ENCODE measurements at places on chromosomes 2 and 18.

- no peak for DNase-seq
Observed at GRCh38 chr2:121063471-121063870, 221.5 kb downstream of the TFCP2L1 start.

- DNase-seq, result no peak
Observed at GRCh38 chr2:145623136-145623535, 1103.2 kb upstream of the ZEB2 start.

DNA sequence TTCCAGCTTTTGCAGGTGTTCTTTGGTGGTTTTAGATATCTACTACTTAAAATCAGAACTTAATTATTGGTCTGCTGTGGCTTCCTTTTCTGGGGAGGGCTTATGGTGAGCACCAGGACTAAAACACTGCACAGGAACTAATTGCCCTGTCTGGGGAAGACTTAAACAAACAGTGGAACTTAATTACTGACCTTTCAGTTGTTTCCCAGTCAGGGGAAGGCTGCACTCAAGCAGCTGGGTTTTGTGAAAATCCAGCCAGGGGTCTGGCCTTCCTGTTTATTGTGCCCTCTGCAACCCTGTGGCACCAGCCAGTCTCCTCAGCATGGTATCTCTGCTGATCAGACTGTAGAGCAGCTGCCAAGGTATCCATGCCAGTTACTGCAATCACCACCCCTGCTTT is 398.2 kb downstream of the ADCYAP1 start:
- DNase-seq, result no peak

DNA sequence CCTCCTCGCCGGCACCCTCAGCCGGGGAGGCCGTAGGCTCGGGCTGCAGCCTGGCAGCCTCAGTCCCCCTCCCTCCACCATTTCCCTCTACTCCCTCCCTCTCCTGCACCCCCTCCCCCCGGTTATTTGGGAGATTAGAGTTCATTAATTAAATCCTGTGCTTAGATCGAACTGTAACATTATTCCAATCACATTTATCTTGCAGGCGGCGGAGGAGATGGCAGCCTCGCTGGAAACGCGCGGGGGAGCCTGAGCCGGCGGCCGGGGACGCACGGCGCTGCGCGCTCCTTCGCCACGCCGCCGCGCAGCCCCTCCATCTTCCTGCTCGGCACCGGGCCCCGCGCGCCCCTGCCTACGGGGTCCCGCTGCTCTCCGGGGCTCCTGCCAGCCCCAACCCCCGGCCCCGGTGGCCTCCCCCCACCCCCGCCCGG is at the start of gene ST8SIA3:
ST8SIA3 (plus strand) TSS at position 287 of the 431 bp plus-strand sequence. CDS start 290 bp downstream, outside the sequence.
- no peak for DNase-seq

GRCh38 chr2:222554517-222554916 is 101.4 kb downstream of the FARSB start:
- no peak for DNase-seq

DNA sequence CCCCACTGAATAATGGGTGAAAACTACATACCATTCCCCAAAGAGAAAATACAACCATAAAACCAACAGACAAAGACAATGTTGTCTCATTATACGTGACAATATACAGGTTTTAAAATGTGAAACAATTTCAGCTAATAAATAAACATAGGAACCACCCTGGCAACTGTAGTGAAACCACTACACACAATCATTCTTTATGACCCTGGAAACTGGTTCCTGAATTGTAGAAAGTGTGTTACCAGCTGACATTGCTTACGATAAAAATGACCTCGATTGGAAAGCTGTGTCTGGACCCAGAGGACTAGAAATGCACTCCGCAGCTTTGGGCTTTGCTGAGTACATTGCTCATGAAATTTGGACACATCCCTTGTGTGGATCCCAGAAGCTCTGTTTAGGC is 73.9 kb upstream of the LPIN2 start:
- DNase-seq, result no peak

GRCh38 chr2:26521913-26522180 is 43.9 kb upstream of the OTOF start:
- no peak for DNase-seq

DNA sequence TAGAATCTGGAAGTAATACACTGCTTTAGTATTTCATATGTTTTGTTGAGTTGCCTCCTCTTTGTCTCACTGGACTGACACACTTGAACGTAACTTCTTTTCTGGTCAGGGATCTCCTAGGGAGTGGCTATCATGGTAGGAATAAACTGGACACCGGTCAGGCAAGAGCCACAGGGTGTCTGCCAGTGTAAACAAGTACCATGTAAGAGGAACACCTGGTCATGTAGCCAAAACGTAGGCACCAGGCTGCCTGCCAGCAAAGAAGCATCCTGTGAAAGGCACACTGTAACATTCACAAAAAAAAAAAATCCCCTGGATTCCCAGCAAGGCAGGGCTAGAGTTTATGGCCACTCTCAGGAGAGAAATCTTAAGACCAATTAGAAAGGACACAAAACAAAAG is 372.8 kb upstream of the RND3 start:
- no peak for DNase-seq

- no peak for DNase-seq
Observed at GRCh38 chr2:240467659-240468302, 32.3 kb downstream of the GPC1 start.

DNA sequence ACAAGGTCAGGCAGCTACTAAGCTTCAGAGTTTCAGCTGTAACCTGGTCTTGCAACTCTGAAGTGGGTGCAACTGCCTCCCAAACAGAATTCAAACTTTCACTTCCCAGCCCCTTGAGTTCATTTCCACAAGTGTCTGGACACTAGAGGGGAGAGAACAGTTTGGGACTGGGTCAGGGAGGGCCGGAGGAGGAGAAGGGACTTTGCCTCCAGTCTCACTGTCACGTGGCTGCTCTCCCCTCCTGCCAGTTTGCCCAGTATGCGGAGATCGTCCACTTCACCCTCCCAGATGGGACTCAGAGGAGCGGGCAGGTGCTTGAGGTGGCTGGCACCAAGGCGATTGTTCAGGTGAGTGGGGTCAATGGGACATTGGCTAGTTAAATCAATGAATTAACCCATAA is 20.6 kb upstream of the ANKRD53 start:
- DNase-seq, result no peak

- peak; percentile 3 for DNase-seq
Observed at GRCh38 chr2:30475542-30475941, 28.5 kb downstream of the LCLAT1 start.

DNA sequence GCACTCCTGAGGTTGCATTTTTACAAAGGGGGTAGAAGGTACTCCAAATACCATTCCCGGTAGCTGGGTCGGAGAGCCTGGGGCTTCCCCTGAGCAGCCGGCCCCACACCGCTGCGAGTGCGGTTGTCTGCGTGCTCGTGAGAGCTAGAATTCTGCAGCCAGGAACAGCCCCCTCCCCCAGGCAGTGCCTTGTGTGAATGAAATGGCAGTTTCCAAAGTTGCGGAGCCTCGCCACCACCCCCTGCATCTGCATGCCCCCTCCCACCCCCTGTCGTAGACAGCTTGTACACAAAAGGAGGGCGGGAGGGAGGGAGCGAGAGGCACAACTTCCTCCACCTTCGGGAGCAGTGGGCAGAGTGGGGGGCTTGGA is 1.1 kb downstream of the MYCN start:
- no peak for DNase-seq

- no peak for DNase-seq
Observed at GRCh38 chr2:196681510-196681909, 42.0 kb downstream of the CCDC150 start.

GRCh38 chr2:226631671-226632070 is 167.9 kb downstream of the IRS1 start:
- DNase-seq, result no peak

DNA sequence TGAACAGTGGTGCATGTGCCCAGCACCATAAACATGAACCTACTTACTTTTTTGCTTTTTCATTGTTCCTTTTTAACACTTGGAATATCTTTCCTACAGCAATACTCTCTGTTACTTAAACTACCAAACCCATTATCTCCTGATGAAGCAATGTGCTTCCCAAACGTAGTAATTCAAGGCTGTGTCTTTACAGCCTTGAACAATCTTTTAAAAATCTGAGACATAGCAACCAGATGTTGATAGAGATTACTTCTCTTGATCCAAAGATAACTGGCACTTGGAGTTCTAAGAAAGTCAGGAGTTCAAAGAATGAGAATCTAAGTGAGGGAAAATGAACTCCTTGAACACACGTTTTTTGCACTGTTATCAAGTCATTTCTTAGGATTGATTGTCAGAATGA is 40.4 kb downstream of the ATP8B1 start:
- DNase-seq, result no peak

GRCh38 chr2:162243294-162243693 is at the start of gene FAP:
Gene FAP, minus strand, starts transcription at chr2:162243445. Its CDS starts 118 bp downstream, at chr2:162243327.
- no peak for DNase-seq

DNA sequence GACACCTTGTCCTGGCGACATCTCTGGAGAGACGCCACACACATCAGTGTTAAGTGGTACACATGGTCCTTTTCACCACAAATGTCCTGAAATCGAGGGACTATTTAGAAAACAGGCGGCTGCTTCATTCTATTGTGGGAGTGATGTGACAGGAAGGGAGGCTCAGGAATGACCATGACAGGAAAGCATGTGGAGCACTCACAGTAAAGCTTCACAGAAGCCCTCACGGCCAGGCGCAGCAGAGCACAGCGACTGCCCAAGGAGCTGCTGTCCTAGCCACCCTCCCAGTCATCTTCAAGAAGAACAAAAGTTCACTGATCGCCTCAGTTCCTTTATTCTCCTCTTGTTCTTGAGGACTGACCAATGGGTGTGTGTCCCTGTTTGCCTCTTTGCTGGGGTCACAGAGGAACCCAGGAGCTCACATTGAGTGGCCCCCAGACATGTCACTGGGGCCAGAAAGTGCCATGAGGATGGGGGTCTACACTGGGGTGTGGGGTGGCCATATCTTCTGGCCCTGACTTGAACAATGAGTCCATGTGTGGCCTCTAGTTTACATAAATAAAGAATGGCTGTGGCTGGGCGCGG is 84.6 kb upstream of the RANBP2 start:
- DNase-seq, result no peak

DNA sequence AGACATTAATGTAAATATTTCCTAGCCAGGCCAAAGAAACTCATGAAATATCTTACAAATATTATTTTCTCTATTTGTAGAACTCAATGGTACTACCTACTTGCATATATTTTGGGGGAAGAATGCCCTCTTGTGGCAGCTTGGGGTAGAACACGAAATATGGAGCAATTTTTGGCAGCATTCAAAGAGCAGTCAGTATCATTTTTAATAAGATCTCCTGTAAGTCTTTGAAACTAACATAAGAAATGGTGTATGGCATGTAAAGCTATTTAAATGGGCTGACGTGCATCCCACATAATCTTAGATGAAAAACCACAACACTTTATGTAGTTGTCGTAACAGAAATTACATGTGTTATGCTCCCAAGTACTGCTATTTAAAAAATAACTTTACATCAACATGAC is 62.3 kb upstream of the CCDC195 start:
- DNase-seq, result peak; percentile 71

- no peak for DNase-seq
Observed at GRCh38 chr2:189608795-189609422, 28.3 kb upstream of the SLC40A1 start.

GRCh38 chr2:125553768-125554167 is 1102.2 kb upstream of the GYPC start:
- DNase-seq, result no peak

GRCh38 chr2:131042148-131042775 is 51.0 kb downstream of the FAM168B start:
- DNase-seq, result no peak

DNA sequence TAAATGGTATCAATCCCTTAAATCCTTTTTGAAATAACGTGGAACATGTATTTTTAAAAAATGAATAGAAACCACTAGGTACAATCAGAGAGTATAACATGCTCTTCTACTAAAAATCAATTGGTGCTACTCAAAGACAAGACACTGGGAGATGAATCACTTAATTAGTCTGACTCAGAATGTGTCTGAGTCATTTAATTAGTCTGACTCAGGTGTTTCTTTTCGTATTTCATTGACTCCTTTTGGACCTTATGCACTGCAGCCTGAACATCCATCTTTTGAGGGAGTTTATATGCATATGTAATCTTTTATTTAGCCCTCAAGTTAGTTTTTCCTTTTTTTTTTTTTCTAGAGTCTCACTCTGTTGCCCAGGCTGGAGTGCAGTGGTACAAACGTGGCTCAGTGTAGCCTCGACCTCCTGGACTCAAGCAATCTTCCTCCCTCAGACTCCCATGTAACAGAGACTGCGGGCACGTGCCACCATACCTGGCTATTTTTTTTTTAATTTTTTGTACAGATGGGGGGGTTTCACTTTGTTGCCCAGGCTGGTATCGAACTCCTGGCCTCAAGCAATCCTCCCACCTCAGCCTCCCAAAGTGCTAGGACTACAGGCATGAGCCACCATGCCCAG is 26.5 kb downstream of the PPP4R3B start:
- DNase-seq, result peak; percentile 11

DNA sequence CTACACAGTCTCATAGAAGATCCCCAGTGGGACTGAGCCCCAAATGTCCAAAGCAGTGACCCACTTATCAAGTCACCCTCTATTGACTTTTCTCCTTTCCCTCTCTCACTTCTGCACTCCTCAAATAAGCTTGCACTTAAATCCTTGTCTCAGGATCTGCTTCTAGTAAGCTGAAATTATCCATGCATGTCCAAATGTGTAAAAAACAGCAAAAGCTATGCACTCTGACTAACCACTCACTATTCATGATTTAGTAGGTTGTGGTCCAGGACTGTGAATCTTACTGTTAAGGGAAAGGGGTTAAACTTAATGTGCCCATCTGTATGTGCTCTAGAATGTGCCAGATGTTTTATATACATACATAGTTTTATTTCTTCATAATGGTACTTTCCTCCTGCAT is 115.4 kb downstream of the SCG2 start:
- DNase-seq, result no peak

DNA sequence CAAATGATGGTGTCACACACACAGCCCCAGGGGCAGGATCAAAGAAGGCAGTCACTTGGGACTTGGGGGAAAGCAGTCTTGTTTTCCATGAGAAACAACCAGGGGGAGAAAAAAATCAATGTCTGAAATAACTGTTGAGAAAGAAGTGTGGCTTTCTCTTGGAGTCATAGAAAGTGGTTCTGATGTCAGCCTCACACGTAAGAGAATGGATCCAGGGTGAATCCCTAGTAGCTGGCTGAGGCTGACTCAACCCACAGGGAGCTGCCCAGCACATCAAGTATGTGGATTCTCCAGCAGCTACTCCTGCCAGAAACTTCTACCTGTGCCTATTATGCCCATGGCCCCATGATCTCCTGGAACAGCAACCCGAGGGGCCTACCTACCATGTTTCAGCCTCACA is 33.6 kb upstream of the ZBTB7C start:
- no peak for DNase-seq

DNA sequence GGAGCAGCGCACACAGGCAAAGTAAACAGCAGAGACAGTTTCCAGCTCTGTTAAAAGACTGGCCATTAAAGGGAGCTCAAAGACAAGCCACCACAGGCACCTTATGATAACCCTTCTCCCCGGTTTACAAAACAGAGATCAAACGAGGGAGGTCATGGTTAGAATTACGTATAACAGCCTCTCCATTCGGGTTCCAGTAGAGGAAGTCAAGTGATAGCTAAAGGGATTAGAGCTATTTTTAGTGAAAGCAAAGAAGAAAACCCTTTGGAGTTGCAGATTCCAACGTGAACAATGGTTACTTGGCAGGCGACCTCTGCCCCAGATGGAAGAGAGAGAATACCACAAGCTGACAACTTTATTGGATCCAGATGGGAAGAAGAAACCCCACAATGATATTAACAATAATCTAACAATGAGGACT is 31.2 kb upstream of the EDAR start:
- peak; percentile 16 for DNase-seq

Measured in CD4-positive, alpha-beta T cell treated with Interleukin-17A for 1 hour (primary cell).